ENCODE measurements at places on chromosomes 13 and 19.

DNA sequence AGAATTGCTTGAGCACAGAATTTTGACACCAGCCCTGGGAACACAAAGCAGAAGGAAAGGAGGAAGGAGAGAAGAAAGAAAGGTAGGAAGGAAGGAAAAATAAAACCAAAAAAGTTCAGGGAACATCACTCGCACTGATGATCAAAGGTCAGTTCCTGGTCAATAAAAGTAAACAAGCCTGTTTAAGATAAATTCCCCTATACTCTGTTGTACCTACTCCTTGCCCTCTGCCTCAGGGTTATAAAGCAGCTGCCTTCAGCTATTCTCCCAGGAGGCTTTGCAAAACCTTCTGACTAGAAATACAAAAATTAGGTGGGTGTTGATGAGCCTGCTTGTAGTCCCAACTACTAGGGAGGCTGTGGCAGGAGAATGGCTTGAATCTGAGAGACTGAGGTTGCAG, 14.9 kb upstream of the ZNF91 start:
- DNase-seq = no peak

DNA sequence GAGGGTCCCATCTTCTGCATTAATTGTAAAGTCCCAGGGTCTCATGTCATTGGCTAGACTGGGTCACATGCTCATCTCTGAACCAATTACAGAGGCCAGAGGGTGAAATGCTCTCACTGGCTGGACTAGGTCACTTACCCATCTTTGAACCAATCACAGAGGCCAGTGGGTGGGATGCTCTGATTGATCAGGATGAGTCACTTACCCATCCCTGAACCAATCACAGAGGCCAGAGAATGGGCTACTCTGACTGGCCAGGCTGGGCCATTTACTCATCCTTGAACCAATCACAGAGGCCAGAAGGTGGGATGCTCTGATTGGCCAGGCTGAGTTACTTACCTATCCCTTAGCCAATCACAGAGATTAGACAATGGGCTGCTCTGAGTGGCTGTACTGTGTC, 5.3 kb downstream of the MISP start:
- DNase-seq = no peak

- DNase-seq = no peak
Observed at GRCh38 chr13:110410000-110410399, 102.9 kb downstream of the COL4A2 start.

- no peak for DNase-seq
Observed at GRCh38 chr13:68872338-68872737, 1235.3 kb upstream of the ATXN8OS start.

GRCh38 chr13:24407844-24408243, 98.5 kb downstream of the C1QTNF9 start:
- no peak for DNase-seq

DNA sequence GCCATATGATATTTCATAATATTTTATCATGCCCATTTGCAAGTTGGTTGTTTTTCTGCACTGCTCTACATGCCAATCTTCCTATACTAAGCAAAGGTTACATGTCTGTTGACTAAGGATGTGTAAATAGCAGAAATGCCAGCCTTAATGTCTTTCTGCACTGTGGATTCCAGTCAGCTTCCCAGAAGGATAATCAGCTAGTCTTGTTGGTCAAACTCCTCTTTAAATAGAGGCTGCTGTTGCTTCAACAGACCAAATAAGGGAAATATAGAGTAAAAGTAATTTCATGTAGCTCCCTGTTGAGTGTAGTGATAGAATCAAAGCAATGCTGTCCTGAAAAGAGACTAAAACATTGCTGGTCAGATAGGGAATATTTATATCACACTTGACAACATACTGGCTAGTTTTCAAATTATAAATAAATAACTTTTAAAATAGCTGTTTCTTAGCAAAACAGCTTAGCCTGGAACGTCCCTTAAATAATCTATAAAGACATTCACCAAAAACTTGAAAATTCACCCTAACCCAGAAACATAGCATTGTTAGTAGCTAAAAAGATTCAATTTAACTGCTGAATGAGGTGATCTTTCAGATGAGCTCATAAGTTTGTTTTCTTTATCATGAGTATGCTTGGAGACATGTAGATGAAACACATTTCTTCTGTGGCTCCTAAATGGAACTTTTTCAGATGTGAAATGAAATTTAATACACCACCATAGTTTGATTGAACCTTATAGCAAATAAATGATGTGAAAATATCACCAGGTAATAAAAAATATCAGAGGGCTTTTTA, 56.6 kb downstream of the FRY start:
- DNase-seq = no peak

- DNase-seq = no peak
Observed at GRCh38 chr19:18494267-18494607, 27.6 kb downstream of the ELL start.

DNA sequence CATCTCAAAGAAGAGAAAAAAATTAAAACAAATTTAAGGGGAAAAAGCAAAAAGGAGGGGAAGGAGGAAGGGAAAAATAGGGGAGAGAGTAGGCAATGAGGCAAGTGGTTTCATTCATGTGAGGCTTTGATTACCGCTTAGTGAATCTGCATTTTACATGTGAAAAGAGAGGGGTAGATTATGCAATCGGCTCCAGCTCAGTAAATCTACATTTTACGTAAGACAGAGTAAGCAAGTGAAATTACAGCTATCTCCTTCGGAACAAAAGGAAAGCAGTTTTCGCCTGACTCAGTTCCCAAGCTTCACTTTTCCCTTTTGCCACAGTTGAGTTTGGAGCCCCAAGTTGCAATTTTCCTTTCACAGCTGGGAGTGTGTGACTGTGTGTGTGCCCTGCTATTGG, 16.0 kb upstream of the OLFM2 start:
- DNase-seq = no peak

DNA sequence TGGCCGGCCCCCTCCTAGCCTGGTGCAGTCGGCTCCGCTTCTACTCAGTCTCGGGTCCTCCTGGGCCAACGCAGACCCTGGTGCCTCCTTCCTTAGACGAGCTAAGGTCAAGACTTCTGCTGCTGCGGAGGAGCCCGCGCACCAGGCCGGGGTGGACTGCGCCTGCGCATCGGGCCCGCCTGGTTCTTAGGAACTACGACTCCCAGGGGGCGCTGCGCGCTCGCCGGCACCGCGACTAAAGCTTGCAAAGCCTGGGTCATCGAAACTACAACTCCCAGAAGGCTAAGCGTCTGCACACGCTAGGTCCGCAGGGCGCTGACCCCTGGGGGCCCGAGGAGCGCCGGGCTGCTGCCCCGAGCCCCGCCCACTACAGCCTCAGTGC, at the start of gene ZNF835:
Gene ZNF835 (minus strand): TSS at position 145 of the 382 bp plus-strand sequence. CDS start 6,559 bp downstream, outside the sequence.
- DNase-seq = peak; percentile 28

DNA sequence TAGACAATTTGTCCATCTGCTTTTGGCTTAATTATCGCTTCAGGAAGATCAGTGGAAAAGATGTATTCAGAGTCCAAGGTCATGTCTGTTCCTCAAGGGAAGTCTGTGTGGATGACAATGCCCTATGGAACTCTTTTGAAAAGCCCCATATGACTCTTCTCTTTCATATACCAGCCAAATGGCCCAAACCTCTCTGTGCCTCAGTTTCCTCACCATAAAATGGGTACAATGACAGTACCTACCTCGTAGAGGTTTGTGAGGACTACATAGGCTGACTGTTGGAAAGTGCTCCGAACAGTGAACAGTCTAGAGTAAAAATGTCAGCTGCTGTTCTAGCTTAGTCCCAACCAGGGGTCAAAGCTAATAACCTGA, 104.6 kb downstream of the COL4A2 start:
- DNase-seq = no peak

GRCh38 chr13:97493456-97493855, 59.5 kb downstream of the RAP2A start:
- DNase-seq = no peak

DNA sequence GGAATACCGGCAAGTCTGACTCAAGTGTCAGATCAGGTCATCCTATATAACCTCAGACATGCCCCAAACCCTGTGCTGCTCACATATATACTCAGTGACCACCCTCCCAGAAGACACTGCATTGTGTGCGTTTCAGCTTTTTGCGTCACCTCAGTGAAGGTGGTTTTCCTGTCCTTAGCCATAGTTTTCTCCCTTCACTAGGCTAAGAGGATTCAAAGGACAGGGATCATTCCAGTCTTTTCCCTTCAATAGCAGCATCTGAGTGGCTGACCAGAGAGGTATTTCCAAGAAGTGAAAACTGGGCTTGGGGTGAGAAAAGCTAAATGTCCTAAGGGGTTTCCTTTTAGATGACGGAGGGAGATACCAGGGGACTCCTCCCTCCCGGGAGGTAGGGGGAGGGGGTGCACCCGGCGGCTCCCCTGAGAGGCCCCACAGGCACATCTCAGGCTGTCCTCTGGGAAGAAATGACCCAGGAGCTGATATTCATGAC, 12.7 kb upstream of the OR10H1 start:
- no peak for DNase-seq

DNA sequence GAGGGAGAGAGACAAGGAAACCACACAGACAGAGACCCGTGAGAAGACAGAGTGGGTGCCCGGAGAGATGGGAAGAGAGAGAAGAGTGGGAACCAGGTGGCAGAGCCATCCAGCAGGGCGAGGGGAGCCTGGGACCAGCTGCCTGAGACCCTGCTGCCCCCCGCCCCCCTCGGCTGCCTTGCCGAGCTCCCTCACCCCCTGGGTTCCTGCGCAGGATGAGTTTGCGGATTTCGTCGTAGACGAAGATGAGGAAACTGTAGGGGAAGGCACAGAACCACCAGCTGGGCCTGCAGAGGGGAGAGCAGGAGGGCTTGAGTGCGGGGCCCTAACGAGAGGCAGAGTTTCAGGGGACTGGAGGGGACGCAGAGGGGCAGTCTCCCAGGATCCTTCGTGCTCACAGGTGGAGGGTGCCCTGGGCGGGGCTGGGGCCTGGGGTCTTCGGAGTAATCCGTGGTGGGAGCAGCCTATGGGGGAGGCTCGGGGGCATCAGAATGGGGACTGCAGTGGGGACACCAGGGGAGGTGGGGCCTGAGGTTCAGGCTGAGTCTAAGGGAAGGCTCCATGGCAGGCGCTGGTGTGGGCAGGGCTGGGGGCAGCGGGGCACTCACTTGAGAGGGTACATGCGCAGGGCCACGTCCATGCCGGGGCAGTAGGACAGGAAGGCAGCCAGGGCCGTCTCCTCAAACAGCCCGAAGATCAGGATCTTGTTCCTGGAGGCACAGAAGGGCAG, 8.1 kb upstream of the RABAC1 start:
- DNase-seq = no peak

DNA sequence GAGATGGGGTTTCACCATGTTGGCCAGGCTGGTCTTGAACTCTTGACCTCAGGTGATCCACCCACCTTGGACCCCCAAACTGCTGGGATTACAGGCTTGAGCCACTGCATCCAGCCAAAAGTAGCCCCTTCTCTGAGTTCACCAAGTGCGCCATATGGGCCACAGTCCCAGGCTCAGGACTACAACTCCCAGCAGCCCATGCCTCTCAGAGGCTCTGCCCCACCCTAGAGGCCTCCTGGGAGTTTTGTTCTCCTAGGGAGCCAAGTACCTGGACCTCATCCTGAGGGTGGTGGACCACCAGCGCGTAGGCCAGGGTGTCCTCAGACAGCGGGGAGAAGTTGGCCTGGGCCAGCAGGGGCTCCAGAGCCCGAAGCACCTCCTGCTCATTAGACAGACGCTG, 18.8 kb downstream of the TMEM143 start:
- DNase-seq = no peak

DNA sequence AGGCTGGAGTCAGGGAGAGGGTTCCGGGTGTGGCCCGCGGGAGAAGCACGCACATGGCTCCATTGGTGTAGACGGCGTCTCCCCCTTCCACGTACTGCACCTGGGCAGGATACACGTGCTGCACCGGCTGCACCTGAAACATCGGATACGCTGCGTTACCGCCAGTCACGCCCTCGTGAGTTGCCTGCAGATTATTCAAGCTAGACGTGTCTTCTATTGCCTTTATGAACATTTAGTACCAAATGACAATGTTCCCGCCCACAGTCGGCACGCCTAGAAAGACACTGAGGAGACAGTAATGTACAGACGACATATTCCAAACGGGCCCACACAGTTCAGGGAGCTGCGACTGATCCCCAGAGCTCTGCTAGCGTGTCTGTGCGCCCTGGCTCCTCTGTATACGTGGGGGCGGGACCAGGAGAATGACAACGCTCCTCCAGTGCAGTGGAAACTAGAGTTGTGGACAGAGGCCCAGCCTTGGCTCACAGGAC, 64.1 kb upstream of the RANBP3 start:
- DNase-seq = no peak

GRCh38 chr13:49164712-49165111, 55.4 kb upstream of the MLNR start:
- no peak for DNase-seq

DNA sequence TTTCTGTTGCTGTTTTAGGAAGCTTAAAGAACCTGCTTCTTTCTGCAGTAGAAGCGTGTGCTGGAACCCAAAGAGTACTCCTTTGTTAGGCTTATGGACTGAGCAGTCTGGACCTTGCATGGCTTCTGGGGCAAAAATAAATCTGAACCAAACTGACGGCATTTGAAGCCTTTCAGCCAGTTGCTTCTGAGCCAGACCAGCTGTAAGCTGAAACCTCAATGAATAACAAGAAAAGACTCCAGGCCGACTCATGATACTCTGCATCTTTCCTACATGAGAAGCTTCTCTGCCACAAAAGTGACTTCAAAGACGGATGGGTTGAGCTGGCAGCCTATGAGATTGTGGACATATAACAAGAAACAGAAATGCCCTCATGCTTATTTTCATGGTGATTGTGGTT, 103.1 kb downstream of the TNFRSF19 start:
- no peak for DNase-seq

- DNase-seq = no peak
Observed at GRCh38 chr13:79448413-79448812, 32.5 kb upstream of the NDFIP2 start.

GRCh38 chr19:2624537-2625091, 77.9 kb downstream of the GNG7 start:
- no peak for DNase-seq

- no peak for DNase-seq
Observed at GRCh38 chr13:84609716-84610115, 727.4 kb upstream of the SLITRK1 start.

DNA sequence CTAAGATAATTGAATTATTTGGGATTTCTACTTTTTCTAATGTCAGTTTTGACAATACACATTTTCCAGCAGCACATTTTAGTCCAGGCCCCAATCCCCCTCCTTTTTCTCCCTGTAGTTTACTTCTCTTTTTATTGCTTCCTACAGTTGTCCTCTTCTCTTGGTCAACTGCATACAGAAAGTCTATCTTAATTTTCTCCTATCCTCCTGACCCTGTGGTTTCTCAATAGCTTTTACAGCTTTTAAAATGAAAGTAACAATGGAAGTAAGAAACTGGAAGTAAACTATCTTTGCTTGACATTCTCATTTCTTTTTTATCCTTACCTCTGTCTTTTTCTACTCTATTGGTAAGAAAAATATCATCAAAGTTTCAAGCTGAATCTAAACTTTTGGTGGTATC, 106.5 kb upstream of the OXGR1 start:
- no peak for DNase-seq

DNA sequence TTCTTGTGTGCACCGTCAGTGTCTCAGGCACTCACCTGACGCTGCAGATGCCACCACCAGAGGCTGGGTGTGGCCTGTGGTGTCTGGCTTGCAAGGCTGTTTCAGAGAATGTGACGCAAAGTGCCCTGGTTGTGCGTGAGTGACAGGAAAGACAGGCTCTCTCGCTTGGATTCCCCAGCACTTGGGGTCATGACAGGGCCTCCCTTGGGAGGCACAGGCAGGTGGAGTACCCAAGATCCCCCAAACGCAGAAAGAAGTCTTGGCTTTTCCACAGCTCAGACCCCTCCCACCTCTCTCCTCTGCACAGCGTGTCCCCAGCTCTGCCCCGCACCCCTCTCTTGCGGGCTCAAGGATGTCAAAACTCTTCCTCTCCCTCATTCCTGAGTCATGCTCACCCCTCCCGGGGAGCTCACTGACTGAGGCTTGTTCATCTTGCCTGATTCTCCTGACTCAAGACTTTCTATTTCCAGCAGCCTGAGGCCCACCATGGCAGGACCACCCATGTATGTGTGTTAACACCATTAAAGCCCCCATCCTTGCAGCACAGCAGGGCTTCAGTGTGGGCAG, 21.0 kb downstream of the DHX34 start:
- DNase-seq = no peak
